Activated CD8-positive, alpha-beta memory T cell treated with anti-CD3 and anti-CD28 coated beads for 1 hour (primary cell): ENCODE measurements at places on chromosomes 6 and 20.

DNA sequence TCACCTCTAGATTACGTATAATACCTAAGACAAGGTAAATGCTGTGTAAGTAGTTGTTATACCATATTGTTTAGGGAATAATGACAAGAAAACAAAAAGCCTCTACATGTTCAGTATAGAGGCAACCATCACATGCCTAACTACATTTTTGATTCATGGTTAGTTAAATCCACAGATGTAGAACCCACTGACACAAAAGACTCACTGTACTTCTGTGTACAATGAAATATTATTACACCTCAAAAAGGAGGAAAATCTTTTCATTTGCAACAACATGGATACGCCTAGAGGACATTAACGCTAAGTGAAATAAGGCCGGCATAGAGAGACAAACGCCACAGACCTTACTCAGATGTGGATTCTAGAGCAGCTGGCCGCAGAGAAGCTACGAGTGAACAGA is 50.5 kb downstream of the NINL start:
- DNase-seq, result no peak

GRCh38 chr20:59145924-59146779 is 17.5 kb upstream of the ZNF831 start:
- peak; percentile 42 for DNase-seq

- no peak for DNase-seq
These were observed 244.9 kb downstream of the HIVEP2 start for GRCh38 chr6:142700032-142700431.

DNA sequence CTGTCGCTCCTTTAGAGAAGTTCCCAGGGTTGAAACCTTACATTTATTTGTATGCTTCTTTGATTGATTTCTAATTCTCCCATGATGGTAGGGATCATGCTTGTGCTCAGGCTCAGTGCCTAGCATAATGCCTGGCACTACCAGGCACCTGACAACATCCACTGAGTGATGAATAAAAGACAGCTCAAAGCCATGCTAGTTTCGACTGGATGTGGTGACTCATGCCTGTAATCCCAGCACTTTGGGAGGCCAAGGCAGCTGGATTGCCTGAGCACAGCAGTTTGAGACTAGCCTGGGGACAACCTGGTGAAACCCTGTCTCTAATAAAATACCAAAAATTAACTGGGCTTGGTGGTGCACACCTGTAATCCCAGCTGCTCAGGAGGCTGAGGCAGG is 11.6 kb upstream of the CD164 start:
- DNase-seq, result no peak

DNA sequence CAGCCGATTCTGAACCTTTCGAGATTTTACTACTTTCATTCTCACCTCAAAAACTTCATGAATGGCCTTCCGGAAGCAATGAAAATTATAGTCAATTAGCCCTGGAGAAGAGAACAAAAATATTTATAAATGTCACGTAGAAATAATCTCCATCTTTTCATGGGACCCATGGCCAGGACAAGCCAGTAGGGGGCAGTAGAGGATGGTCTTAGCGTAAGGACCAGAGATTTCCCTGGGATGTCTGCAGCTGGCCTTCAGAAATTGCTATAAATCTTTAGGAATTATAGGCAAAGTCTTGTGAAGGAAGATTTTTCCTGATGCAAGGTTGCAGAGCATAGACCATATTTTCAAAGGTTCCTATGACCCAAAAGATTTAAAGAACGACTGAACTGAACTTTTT is 15.6 kb upstream of the UBE2J1 start:
- DNase-seq, result no peak

- no peak for DNase-seq
These were observed 1.3 kb downstream of the DIDO1 start for GRCh38 chr20:62925076-62925419.

- no peak for DNase-seq
These were observed 117.8 kb upstream of the KCNG1 start for GRCh38 chr20:51140671-51141070.

DNA sequence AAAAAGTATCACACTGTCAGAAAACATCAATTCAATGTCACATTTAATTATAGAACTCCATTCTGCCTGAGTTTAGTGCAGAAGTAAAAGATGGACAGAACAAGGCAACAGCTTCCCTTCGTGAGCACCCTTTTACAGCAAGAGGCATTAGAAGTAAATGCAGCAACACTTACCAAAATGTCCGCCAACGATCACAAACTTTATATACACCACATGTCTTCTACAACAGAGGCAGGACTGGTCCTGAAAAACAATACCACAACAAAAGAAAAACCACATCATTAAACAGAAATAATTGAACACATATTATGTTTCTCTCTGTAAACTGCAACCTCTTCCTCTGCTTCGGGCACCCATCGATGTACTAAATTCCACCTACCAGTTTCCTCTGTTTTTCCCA is 92.9 kb downstream of the FYN start:
- no peak for DNase-seq
